ENCODE measurements at places on chromosomes 16 and 17.

GRCh38 chr16:2500430-2500917, 13.3 kb upstream of the ATP6V0C start:
- DNase-seq, result no peak

- DNase-seq, result no peak
Measured at GRCh38 chr16:23566724-23567123, 9.2 kb downstream of the UBFD1 start.

DNA sequence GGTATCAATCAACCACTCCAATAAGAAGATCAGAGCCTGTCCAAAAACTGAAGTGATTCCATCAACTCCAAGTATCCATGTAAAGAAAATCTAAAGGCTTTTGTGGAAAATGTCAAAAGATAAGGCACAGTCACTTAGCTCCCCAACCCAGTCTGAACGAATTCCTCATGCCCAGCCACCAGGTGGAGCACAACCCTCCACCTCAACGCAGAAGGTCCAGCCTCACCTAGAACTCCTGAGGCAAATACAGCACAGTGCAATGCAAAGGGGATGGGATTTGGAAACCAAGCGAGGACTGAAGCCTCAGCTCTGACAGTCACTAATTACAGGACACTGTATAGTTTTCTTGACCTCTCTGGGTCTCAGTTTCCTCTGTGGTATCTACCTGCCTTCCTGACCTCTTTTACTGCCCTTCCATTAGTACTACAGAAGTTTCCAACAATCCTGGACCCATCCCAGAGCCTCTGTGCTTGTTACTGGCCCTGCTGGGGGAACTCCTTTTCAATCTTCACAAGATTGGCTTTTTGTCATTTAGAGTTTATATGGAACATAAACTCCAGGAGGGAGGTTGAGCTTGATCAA, 2.0 kb downstream of the NCBP3 start:
- DNase-seq, result peak; percentile 81

DNA sequence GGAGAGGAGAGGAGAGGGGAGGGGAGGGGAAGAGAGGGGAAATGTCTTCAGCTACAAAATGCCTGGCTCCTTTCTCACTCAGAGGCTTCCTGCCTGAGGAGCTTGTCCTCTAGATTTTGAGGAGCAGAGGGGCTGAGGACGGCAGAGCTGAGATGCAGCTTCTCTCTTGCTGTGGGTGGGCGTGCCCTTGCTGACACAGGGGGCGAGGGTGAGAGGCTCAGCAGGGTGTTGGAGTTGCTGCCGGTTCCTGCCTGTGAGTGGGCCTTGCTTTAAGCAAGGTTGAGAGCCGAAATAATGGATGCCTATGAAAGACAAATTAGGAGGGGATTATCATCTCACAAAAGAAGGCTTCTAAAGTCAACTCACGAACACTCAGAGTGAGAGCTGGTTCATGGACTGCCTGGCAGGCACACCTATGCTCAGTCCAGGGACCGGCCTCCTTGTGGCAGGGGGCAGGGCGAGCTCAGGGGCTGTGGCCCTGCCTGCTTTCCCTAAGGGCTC, 215.6 kb downstream of the MSI2 start:
- peak; percentile 56 for DNase-seq

All from mesendoderm (in vitro differentiated cells).